ENCODE measurements at places on chromosomes 1 and 21. TPM values are rescaled to one million over a fixed set of nuclear protein-coding genes. Genes with fewer than 3 reads are reported as not detected.
A peak's percentile ranks its signal among the peaks of the same experiment; 100 is the strongest.

DMBX1 gene
- total RNA-seq: not detected

GPA33 gene
- total RNA-seq: 0.34 TPM

GJB4 gene
- not detected for total RNA-seq

SYCP1 gene
- total RNA-seq: not detected

NTMT2 gene
- not detected for total RNA-seq

DNA sequence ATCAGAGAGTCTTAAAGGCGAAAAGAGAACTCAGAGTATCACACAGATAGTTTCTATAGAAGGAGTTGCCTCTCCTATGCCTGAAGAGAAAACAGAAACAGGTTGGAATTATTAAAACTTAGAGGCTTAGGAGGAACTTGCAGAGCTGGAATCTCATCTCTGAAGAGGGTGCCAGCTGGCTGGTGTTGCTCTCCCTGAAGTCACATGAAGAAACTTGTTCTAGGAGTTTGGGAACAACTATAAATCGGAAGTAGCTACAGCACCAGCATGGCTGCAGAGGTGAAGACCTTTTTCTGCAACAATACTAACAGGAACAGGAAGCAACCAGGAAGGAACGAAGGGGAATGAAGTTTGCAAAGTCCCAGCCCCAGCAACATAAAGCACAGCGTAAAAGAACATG, 35.8 kb downstream of the FMO3 start:
- no peak for DNase-seq
- H3K4me1 ChIP-seq: no peaks in the 10 kb centered on the region
- no peak overlapping the region for H3K27ac ChIP-seq
- H3K27me3 ChIP-seq: no peaks in the 10 kb centered on the region

GRCh38 chr1:182169203-182169602, 107.7 kb upstream of the ZNF648 start:
- H3K27ac ChIP-seq: no peak overlapping the region
- H3K4me1 ChIP-seq: no peaks in the 10 kb centered on the region
- no peaks in the 10 kb centered on the region for H3K27me3 ChIP-seq

DNA sequence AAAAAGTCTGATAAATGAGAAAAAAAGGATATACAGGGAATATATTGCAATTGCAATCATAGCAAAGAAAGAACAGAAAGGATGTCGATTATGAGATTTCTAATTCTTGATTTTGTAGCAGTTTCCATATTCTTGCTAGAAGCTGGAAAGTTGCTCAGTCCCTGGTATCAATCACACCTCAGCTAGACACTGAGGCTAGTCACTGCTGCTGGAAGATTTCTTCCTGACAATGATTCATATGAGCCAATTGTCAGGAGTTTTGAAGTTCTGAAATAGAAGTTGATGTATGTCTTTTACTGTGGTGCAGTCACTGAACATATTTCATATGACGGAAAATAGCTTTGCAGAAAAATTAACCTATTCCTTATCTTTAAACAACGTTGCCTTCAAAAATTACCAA, 208.4 kb upstream of the C1orf105 start:
- H3K27me3 ChIP-seq: no peaks in the 10 kb centered on the region
- no peak overlapping the region for H3K4me3 ChIP-seq
- no peak overlapping the region for H3K27ac ChIP-seq

GRCh38 chr21:24895885-24896734, 711.2 kb downstream of the MRPL39 start:
- peaks cover 6% of the 10 kb centered on the region for H3K4me1 ChIP-seq
- H3K36me3 ChIP-seq: no peaks in the 10 kb centered on the region
- peak overlapping the region; percentile 13 for H3K27ac ChIP-seq

DNA sequence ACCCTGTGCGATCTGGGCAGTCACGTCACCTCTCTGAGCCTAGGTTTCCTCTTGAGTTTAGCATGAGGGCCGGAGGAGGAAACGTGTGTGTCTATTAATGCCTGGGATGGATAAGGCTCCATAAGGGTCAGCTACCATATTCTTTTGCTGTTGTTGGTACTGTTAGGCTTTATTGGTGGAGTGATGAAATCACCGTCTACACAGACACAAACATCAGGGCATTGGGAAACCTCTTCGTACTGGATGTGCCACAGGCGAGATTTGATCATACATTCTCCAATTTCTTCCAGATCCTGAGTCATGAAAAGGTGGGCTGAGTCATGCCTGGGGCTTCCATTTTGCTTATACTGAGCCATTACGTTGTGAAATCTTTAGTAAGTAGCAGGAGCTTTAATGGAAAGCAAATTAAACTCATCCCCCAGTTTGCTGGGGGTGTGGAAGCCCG, 24.9 kb upstream of the GRHL3 start:
- H3K4me1 ChIP-seq: no peaks in the 10 kb centered on the region
- H3K36me3 ChIP-seq: no peaks in the 10 kb centered on the region
- H3K4me3 ChIP-seq: no peak overlapping the region

DNA sequence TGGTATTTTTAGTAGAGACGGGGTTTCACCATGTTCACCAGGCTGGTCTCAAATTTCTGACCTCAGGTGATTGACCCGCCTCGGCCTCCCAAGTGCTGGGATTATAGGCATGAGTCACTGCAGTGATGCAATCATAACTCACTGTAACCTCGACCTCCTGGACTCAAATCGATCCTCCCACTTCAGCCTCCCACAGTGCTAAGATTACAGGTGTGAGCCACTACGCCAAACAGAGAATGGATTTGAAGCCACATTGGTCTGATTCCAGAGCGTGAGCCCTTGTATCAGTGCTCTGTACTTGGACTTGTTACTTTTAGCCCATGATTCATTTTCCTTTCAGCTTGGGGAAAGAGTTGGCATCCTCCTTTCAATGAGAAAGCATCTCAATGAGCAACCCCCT, 14.9 kb upstream of the ZNF683 start:
- H3K36me3 ChIP-seq: no peaks in the 10 kb centered on the region
- H3K4me3 ChIP-seq: no peak overlapping the region
- H3K27ac ChIP-seq: no peak overlapping the region
- no peaks in the 10 kb centered on the region for H3K27me3 ChIP-seq

- H3K4me3 ChIP-seq: no peak within 1 kb of the TSS
- peaks cover 7% of the 10 kb centered on the region for H3K4me1 ChIP-seq
- peaks cover 29% of the 10 kb centered on the region for H3K27me3 ChIP-seq
- DNase-seq: peak; percentile 47
These were observed at the start of gene FHAD1 for GRCh38 chr1:15246960-15247614. Gene FHAD1 (plus strand): TSS chr1:15247223. CDS start chr1:15251785, 4,562 bp downstream.

- no peak for DNase-seq
- no peak overlapping the region for H3K27ac ChIP-seq
- H3K27me3 ChIP-seq: no peaks in the 10 kb centered on the region
- no peak overlapping the region for H3K4me3 ChIP-seq
- H3K36me3 ChIP-seq: peaks cover 23% of the 10 kb centered on the region
- no peaks in the 10 kb centered on the region for H3K4me1 ChIP-seq
These were observed 86.6 kb downstream of the PTBP2 start for GRCh38 chr1:96808191-96808590.

DNA sequence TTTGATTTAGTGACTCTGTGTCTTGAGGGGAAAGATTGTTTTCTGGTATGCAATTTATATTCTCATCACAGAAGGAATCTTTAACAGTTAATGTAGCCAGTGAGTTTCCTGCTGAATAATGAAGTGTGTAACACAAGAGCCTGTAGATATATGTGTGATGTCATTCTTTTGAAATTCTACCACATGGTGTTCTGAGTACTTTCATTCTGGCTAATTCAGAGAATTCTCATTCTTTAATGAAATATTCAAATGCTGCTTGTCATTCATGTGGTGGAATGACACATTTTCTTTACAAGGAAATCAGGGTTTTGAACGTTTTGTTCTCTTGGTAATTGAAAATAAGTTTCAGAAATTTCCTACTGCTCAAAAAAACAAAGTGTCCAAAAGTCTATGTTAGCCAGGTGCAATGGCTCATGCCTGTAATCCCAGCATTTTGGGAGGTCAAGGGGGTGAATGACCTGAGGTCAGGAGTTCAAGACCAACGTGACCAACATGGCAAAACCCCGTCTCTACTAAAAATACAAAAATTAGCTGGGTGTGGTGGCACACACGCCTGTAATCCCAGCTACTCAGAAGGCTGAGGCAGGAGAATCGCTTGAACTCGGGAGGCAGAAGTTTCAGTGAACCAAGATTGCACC, 79.6 kb downstream of the MAP3K21 start:
- H3K4me1 ChIP-seq: no peaks in the 10 kb centered on the region
- H3K4me3 ChIP-seq: no peak overlapping the region
- DNase-seq: no peak
- no peaks in the 10 kb centered on the region for H3K36me3 ChIP-seq

GRCh38 chr21:38293113-38293512, 36.3 kb downstream of the KCNJ15 start:
- no peaks in the 10 kb centered on the region for H3K36me3 ChIP-seq
- no peak overlapping the region for H3K4me3 ChIP-seq
- H3K4me1 ChIP-seq: no peaks in the 10 kb centered on the region
- H3K27me3 ChIP-seq: no peaks in the 10 kb centered on the region
- no peak overlapping the region for H3K27ac ChIP-seq

DNA sequence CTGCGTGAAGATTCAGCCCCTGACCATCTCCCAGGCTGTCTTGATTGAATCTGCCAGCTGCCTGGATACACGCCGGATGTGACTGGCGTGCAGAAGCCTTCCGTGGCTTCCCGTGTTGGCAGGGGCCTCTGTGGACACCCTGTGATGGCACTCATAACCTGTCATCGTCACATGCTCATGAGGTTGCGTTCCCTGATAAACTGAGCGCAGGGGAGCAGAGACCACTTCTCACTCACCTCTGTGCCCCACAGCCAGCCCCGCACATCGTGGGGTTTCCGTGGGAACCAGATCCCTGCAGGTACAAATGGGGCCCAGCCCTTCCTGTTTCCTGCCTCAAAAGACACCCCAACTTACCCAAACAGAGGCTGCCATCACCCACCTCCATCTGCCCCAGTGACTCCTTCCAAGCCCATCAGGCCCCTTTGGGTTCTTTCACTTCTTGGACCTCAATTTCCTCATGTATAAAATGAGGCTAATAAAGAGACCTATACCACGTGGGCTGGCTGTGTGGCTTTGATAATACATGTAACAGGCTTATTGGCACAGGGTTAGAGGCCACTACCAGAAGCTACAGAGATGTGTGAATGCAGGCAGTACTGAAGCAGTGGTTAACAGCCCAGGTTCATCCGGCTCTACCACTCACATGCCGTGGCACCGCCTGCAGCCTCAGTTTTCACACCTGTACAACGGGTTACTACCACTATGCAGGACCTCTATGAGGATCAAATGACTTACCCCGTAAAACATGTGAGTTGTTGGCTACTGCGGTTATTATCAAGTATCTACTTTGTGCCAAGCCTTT, 23.6 kb downstream of the HTR6 start:
- no peaks in the 10 kb centered on the region for H3K36me3 ChIP-seq
- no peaks in the 10 kb centered on the region for H3K4me1 ChIP-seq
- no peak for DNase-seq
- H3K27me3 ChIP-seq: no peaks in the 10 kb centered on the region
- H3K27ac ChIP-seq: no peak overlapping the region

- no peak overlapping the region for H3K27ac ChIP-seq
- no peaks in the 10 kb centered on the region for H3K4me1 ChIP-seq
- H3K27me3 ChIP-seq: no peaks in the 10 kb centered on the region
- peaks cover 17% of the 10 kb centered on the region for H3K36me3 ChIP-seq
- DNase-seq: no peak
These were observed 147.3 kb downstream of the CD247 start for GRCh38 chr1:167371030-167371429.

GRCh38 chr1:20380616-20381035, 90.0 kb downstream of the VWA5B1 start:
- H3K4me3 ChIP-seq: no peak overlapping the region
- H3K27ac ChIP-seq: no peak overlapping the region
- H3K4me1 ChIP-seq: peaks cover 18% of the 10 kb centered on the region
- no peak for DNase-seq
- no peaks in the 10 kb centered on the region for H3K36me3 ChIP-seq
- peaks cover 16% of the 10 kb centered on the region for H3K27me3 ChIP-seq

DNA sequence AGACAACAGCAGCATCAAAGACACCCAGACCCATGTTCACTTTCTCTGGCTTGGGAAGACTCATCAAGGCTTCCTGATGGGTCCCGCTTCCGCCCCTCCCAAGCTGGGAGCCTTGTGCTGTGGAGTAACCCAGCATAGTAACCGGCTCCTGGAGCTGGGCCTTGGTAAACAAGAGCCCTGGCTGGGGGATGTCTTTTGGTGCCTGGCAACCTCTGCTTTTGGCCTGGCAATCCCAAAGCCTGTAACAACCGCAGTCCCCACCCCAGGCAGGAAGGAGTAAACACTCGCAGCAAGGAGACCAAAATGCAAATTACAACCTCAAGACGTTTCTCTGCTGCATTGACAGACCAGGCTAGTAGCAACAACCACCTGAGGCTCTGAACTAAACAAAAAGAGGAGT, 16.9 kb upstream of the THRAP3 start:
- H3K4me3 ChIP-seq: no peak overlapping the region
- H3K36me3 ChIP-seq: no peaks in the 10 kb centered on the region
- no peaks in the 10 kb centered on the region for H3K4me1 ChIP-seq
- H3K27ac ChIP-seq: no peak overlapping the region
- DNase-seq: no peak
- no peaks in the 10 kb centered on the region for H3K27me3 ChIP-seq

DNA sequence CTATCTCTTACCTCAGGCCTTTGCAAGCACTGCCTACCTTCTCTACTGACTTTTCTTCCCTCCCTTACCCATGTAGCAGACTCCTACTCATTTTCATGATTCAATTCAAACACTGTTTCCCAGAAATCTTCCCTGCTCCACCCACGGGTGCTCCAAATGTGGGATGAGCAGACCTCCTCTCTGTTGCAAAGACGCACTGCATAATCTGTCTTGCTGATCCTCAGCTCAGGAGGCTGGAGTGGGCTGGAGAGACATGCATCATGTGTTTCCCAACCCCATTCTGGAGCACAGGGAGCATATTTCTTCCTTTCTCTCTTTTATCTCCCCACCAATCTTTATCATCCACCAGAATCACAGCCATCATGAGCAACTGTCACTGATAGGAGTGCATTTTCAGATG, 459.9 kb upstream of the NFIA start:
- H3K4me1 ChIP-seq: no peaks in the 10 kb centered on the region
- no peak overlapping the region for H3K27ac ChIP-seq
- H3K4me3 ChIP-seq: no peak overlapping the region
- H3K36me3 ChIP-seq: no peaks in the 10 kb centered on the region
- no peak for DNase-seq

- peaks cover 4% of the 10 kb centered on the region for H3K27me3 ChIP-seq
- DNase-seq: no peak
- peaks cover 3% of the 10 kb centered on the region for H3K4me1 ChIP-seq
- H3K36me3 ChIP-seq: no peaks in the 10 kb centered on the region
- no peak overlapping the region for H3K27ac ChIP-seq
These were observed 71.0 kb upstream of the ATF3 start for GRCh38 chr1:212537610-212538009.

- peak overlapping the region; percentile 86 for H3K27ac ChIP-seq
- no peak for DNase-seq
- H3K27me3 ChIP-seq: no peaks in the 10 kb centered on the region
- peaks cover 59% of the 10 kb centered on the region for H3K4me1 ChIP-seq
- H3K36me3 ChIP-seq: no peaks in the 10 kb centered on the region
These were observed 1.7 kb downstream of the GNB1 start for GRCh38 chr1:1889090-1889750.

DNA sequence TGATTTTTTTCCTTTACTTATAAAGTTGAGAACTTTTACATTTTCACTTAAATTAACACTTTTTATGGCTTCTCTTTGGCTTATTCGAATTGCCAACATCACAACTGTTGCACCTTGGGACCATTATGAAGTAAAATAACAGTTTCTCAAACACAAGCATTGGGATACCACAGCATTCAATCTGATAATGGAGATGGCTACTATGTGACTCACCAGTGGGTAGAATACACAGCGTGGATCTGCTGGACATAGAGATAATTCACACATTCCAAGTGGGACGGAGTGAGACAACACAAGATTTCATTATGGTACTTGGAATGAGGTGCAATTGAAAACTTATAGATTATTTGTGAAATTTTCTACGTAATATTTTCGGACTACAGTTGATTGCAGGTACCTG, 68.0 kb downstream of the ADAMTS1 start:
- no peak overlapping the region for H3K4me3 ChIP-seq
- H3K36me3 ChIP-seq: no peaks in the 10 kb centered on the region
- H3K27ac ChIP-seq: no peak overlapping the region
- no peaks in the 10 kb centered on the region for H3K4me1 ChIP-seq
- H3K27me3 ChIP-seq: no peaks in the 10 kb centered on the region

Data from B cell (primary cell).